Left renal cortex interstitium (tissue), 4 donors: ENCODE measurements at places on chromosomes 16 and 17.

DNA sequence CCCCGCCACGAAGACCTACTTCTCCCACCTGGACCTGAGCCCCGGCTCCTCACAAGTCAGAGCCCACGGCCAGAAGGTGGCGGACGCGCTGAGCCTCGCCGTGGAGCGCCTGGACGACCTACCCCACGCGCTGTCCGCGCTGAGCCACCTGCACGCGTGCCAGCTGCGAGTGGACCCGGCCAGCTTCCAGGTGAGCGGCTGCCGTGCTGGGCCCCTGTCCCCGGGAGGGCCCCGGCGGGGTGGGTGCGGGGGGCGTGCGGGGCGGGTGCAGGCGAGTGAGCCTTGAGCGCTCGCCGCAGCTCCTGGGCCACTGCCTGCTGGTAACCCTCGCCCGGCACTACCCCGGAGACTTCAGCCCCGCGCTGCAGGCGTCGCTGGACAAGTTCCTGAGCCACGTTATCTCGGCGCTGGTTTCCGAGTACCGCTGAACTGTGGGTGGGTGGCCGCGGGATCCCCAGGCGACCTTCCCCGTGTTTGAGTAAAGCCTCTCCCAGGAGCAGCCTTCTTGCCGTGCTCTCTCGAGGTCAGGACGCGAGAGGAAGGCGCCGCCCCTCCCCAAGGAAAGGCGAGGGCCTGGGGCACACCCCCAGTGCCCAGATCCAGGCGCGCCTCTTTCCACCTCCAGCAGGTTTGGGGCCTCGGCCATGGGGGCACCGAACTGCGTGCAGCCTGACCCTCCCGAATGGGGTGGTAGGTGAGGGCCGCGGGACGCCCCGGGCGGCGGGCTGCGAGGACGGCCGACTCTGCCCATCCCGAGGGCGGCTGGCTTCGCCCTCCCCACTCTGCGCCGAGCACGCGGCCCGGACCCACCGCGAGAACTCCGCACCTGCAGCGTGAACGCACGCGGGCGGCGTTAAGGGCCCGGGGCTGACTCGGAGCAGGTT is 664 bp downstream of the HBQ1 start:
- no peak for DNase-seq

DNA sequence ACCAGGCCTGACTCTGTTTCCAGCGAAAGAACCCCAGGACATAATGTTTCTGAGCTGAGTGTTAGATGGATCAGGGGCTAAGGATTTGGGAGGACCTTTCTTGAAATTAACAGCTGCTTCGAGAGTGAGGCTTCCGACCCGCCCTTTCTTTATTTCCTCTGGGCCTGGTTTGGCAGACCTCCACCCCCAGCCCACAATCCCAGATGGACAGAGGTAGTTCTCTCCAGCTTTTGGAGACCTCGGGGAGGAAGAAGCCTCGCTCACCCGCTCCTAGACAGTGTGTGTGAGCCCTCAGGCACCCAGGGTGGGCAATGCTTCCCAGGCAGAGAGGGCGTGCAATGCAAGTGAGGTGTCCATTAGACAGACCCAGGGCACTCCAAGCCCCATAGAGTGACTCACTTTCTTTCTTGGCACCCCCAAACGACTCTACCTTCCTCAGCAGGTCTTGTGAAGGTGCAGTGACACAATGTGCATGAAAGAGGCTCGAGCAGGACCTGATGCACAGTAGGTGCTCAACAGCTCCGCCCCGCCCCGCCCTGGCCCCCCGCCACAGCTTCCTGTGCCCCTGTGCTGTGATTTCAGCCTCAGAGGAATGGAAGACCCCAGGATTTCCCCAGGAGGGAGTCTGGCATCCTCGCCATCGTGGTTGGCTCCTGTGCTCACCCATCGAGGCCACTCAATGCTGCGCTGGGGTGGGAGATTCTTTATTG is 50.7 kb upstream of the TOB1 start:
- no peak for DNase-seq

GRCh38 chr16:83802554-83803205 is 5.1 kb upstream of the HSBP1 start:
- DNase-seq, result no peak

- no peak for DNase-seq
Measured at GRCh38 chr16:67245186-67245585, 2.1 kb downstream of the FHOD1 start.

DNA sequence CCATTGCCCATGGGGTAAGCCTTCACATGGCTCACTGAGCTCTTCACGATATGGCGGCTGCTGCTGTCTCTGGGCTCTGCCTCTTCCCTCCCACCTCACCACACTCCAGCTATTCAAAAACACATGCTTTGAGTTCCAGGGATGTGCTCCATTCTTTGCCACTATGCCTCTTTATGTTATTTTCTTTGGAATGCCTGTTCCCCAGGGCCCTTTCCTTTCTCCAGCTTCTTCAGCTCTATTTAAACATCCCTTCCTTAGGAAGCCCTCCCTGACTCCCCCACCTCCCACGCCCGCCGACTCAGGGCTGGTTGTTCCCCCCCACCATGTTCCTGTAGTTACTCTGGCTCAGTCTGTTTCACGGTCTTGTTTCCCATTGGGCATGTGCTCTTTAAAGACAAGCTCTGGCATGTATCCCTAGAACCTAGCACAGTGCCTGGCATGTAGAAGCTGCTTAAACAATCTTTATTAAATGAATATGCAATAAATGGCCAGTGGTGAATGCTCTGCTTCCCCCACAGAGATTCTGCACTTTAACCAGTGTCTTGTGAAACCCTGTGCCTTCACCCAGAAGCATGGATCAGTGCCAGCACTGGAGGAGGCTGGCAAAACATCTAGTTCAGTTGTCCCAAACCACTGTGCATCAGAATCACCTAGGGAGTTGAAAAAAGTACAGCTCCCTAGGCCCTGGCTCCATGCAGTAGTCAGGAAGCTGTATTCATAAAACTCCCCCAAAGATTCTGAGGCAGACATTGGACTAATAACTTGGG is 6.9 kb downstream of the MYCBPAP start:
- no peak for DNase-seq

GRCh38 chr17:57369509-57369945 is 113.2 kb downstream of the MSI2 start:
- no peak for DNase-seq

DNA sequence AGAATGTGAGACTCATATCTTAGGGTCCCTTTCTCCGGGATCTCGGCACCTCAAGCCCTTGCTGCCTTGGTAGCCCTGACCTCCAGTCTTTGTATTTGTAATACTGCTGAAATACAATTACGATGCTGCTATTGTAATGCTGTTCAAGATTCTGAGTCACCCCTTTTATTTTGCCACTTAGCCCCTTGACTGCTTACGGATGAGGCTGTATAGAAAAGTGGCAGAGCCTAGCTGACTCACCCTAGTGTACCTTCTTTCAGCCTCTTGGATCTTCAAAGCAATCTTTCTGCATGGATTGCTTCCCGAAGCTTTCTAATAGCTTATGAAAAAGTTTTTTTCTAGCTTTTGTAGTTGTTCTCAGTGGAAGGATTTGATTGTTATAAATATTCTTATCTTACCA is 187.9 kb downstream of the KCNJ2 start:
- DNase-seq, result no peak

- peak; percentile 95 for DNase-seq
Measured at GRCh38 chr16:71894921-71895678, at the start of gene IST1. Gene IST1, plus strand, starts transcription at chr16:71895531. Its CDS starts 20,110 bp downstream, at chr16:71915641.

DNA sequence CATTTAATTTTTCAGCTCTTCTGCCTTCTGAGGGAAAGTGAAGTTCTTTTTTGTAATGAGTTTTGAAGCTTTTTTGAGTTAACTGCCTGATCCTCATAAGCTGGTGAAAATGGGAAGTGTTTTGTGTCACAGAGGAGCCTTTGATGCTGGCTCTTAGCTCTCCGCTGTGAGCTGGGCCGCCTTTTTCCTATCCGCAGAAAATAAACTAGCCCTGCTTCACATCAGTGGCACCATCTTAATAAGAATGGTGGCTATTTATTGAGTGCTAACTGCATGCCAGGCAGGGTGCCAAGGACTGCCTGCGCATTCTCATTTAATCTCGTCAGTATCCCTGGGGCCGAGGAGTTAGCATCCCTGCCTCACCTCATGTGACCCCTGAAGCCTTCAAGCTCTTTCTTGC is 309.0 kb downstream of the CPPED1 start:
- DNase-seq, result no peak

- no peak for DNase-seq
Measured at GRCh38 chr17:44842748-44843147, 4.9 kb upstream of the HIGD1B start.

DNA sequence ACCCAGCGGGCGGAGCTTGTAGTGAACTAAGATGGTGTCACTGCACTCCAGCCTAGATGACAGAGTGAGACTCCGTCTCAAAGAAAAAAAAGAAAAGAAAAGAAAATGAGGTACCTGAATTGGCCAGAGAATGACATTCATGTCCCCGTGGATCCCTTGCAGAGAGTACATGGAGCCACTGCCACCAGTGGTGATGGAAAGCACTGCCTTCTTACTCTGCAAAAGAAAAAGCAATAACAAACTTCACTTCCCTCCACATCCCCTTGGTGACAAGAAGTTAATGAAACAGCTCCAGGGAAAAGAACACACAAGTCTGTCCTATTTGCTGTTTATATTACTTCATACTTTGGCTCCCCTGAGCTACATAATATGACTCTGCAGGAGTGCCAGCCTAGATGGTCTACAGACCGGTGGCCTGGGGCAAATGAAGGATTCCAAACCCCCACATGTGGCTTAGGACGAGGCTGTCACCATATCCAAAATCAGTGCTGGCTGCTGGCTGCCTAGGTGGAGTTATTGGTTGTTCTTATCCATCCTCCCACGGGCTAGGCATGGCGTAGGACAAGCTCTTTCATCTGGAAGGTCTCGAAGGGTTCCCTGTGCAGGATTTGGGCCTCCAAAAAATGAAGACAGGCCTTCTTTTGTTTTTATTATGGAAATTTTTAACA is 13.3 kb downstream of the NQO1 start:
- no peak for DNase-seq

GRCh38 chr17:52451294-52451861 is 292.9 kb upstream of the CA10 start:
- no peak for DNase-seq

GRCh38 chr17:3722716-3723115 is 987 bp upstream of the HASPIN start:
- DNase-seq, result no peak

GRCh38 chr17:68318103-68318991 is 27.1 kb downstream of the ARSG start:
- DNase-seq, result no peak

DNA sequence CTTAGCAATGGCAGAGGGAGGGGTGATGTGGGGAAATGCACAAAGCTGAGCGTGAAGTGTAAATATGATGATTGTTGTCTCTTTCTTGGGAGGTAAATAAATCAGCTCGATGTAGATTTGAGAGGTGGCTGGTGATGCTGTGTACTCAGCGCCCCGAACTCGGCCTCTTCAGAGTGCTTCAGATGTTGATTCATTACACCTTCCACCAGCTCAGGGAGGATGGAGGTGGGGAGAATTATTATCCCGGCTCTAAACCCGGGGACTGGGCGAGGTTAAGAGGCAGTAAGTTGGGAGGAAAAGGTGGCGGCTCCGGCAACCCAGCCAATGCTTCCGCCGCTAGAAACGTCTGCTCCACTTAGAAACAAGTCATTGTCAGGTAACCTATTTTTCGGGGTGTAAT is 86.5 kb downstream of the RPA1 start:
- no peak for DNase-seq

- DNase-seq, result no peak
Measured at GRCh38 chr17:38421171-38421841, 7.0 kb upstream of the ARHGAP23 start.

DNA sequence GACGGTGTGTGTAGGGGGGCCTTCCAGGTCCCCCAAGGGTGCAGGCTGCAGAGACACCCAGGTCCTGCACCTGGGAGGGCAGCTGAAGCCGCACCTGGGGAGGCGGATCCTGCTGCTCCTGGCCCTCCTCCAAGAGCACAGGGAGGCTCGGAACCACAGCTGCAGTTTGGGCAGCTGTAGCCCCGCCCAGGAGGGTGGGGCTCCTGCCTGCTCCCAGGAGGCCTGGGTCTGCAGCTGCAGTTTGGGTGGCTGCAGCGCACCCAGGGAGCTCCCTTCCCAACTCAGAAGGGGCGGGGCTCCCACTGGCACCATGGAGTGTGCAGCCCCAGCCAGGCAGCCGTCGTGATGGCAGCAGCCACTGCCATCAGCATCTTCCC is 69.4 kb upstream of the NKD1 start:
- no peak for DNase-seq

GRCh38 chr17:2593821-2594721 is 617 bp downstream of the PAFAH1B1 start:
- DNase-seq, result peak; percentile 77

- DNase-seq, result no peak
Measured at GRCh38 chr17:213286-214105, 32.0 kb upstream of the DOC2B start.

- DNase-seq, result no peak
Measured at GRCh38 chr16:27549464-27549745, 308 bp downstream of the GTF3C1 start.

- DNase-seq, result no peak
Measured at GRCh38 chr17:33962857-33963655, 292.0 kb upstream of the CCL2 start.

DNA sequence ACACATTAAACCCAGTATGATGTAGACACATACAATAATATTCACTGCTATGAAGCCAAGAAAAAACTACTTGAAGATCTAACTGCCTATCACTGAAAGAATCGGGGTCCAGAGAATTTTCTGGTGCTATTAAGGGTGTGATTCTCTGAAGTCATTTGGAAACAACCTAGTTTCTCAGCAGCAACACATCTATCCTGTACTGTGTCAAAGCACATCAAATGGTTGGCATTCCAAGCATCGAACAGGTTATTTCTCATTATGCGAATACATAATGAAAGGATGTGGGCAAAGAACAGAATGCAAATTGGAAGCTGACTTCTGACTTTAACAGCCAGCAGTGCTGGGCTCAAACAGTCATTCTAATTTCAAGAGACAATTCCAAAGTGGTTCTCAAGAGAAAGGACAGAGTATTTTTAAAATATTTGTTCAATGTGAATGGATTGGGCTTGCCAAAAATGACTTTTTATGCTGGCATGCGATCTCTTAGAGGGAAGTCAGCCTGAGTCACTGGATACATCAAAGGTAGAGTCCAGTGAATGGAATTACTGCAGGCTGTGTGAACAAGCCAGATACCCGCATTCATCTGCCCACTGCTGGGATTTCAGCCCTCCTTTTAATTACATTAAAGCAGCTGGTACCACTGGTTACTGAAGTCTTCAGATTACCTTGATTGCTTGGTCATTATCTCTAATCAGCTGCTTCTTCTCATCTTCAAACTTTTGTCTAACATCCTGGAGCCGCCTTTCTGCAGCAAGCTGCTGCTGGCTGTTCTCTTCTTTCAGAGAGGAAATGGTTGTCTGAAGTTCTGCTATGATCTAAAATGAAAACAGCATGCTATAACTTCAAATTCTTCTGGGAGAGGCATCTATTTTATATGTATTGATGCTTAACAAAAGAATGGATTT is 181.2 kb upstream of the AXIN2 start:
- no peak for DNase-seq

- DNase-seq, result no peak
Measured at GRCh38 chr17:1732241-1732832, 7.8 kb downstream of the WDR81 start.

DNA sequence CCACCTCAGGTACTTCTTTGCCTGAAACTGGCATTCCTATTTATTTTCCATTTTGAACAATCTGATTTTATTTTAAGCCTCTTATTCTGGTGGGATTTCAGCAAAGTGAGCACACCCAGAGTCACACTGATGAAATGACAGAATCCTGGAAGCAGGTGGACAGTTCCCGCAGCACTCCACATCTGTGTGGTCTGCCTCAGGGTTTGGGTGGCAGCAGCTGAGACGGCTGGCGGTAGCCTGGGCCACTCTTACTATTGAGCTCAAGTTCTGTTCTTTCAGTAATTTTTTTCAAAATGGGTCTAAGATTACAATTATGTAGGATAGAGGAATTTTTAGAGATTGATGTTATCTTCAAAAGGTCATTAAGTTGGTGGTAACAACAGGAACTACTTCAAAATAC is 32.5 kb upstream of the ENDOV start:
- DNase-seq, result no peak

GRCh38 chr16:89050868-89051311 is 42.8 kb upstream of the ACSF3 start:
- DNase-seq, result no peak
